Sciatic nerve (tissue), 2 donors: ENCODE measurements at places on chromosomes 6 and 20. TPM values are rescaled to one million over a fixed set of nuclear protein-coding genes. Genes with fewer than 3 reads are reported as not detected.

Gene SCGN
- not detected for total RNA-seq

Gene SPATS1
- not detected for total RNA-seq

- DNase-seq = no peak
Measured at GRCh38 chr6:87617405-87617804, 27.5 kb downstream of the ORC3 start.

- no peak for DNase-seq
Measured at GRCh38 chr6:124903797-124904196, 58.4 kb upstream of the RNF217 start.

DNA sequence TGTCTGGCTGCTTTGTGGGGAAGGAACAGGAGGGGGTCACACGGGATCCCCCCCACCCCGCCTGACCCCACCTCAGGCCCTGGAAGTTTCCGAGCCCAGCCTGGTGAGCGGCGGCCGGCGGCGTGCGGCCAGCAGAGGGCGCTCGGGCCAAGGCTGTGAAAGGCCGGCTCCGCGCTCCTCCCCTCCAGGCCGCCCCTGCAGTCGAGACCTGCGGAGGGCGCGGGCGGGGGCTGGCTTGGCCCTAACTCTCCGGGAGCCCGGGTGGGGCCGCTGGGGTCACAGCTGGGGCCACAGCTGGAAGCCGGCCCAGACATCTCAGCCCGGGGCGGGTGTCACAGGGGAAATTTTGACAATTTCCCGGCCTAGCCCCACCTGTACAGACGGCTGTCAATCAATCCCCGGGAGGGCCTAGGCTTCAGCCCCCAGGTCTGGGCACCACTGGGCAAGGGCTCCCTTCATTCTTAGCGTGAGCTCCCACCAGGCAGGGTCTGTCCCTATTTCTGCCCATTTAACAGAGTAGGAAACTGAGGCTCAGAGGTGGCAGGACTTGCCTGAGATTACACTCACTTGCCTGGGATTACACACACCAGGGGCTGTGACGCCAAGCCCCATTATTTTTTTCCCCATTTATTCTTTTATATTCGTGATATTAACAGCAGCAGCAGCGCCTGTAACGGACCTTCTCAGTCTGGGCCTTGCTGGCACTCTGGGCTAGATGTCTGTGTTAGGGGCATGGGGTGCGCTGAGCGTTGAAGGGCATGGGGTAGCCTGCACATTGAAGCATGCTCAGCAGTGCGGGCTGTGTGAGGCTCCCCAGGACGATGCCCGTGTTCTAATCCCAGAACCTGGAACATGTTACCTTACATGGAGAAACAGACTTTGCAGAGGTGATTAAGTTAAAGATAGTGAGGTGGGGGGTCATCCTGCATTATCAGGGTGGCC lies 23.0 kb downstream of the ZBP1 start:
- peak; percentile 86 for DNase-seq

DNA sequence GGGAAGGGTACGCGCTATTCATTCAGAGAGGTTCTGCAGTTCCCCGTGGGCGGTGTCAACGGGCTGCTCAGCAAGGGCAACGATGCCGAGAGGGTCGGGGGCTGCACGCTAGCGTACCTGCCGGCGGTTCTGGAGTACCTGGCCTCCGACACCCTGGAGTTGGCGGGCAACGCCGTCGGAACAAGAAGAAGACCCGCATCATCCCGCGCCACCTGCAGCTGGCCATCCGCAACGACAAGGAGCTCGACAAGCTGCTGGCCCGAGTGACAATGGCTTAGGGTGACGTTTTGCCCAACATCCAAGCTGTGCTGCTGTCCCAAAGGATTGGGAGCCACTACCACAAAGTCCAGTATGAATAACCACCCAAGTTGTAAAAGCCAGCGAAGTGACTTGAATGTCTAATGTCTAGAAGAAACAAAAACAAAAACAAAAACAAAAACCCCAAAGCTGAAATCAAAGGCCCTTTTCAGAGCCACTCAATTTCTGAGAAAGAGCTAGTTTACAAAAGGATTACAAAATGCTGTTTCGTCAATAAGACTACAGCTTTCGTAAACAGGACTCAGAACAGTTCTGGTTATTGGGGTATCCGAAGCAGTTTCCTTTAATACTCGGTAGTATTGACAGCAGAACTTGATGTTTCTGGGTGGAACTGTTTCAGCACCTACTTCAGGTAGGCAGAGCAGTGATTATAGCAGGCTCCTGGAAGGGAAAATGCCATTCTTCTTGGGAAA lies 21.9 kb upstream of the SLC17A4 start:
- no peak for DNase-seq

DNA sequence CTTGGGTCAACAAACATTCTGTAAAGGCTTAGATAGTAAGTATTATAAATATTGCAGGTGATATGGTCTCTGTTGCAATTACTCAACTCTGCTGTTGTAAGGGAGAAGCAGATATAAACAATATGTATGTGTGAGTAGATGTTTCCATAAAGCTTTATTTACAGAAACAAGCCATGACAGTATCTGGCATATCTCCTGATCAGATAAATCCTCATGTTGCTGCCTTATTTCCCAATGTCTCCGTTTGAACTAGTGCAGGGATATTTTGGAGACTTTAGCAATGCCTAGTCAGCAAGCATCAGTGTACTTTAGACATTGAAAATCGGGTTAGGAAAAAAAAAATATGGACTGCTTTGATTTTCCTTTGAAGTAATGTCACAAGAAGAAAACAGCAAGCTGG lies 96.1 kb downstream of the LAMA2 start:
- no peak for DNase-seq

DNA sequence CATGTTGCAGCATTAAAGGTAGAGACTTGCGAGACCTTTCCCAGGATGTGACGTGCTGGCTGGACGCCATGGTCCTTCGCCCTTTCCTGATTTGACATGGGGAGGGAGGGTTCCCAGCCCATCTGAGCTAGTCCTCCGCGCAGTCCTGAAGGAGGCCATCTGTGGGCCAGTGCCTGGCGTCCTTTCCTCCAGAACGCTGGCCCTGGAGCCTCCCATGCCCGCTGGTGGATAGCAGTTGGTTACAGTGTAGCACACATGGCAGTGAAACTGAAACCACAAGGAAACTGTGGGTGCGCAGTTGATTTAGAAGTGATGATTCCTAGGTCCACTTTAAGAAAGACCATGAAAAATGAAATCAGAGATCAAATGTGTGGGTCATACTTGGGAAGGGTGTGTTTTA lies 193.7 kb downstream of the CDH4 start:
- DNase-seq = no peak
